ENCODE measurements at places on chromosomes 1 and 21.

GRCh38 chr1:89047734-89048133 is 17.3 kb downstream of the GBP1 start:
- no peak for DNase-seq

DNA sequence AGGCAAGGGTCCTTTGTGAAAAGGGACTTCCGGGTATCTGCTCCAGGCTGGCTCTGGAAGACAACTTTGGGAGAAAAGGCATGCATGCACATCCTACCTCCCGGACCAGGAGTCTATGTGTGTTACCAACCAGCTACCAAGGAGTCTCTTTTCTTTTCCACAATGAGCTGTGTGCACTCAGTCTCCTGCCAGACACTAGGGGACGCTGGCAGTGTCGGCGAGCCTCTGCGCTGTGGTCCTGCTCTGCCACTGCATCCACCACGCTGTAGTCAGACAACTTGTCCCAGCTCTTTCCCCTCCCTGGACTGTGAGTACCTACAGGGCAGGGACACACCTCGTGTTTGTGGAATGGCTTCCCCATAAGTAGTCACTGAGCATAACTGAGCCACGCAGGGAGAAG is 5.1 kb upstream of the SSR2 start:
- DNase-seq: no peak

DNA sequence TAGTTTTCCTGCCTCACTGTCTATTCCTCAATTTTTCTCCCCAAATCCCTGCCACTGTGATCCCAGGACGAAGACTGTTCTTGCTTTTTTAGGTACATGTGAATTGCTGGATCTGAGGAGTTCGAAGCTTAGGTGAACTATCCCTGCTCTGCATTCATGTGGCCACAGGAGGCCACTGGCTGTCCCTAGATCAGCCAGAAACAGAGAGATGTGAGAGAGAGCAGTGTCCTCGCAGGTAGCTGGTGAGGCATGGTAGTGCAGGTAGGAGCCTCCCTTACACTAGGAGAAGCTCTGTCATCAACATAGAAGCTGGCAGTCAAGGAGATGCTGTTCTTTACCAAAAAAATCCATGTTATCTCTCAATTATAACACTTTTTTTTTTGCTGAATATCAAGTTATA is 71.5 kb downstream of the USP24 start:
- DNase-seq: no peak

DNA sequence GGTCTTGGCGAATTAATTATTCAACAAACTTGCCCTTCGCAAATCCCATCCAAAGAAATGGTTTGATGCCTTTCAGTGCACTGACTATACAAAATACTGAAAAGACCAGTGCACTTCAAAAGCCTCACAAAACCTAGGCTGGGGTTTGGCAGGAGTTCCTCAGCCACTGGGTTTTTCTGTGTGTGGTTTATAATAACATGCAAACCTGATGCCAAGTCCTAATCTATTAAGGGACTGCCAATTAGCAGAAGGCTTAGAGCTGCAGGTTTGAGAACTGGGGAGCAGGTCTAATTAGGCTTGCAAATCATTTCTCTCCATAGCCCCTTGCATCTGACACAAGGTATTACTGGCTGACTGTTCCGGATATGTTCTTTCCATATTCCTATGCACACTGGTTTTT is 27.7 kb downstream of the PLPP3 start:
- peak; percentile 65 for DNase-seq

- no peak for DNase-seq
These were observed 165.5 kb upstream of the NR5A2 start for GRCh38 chr1:199862047-199862446.

DNA sequence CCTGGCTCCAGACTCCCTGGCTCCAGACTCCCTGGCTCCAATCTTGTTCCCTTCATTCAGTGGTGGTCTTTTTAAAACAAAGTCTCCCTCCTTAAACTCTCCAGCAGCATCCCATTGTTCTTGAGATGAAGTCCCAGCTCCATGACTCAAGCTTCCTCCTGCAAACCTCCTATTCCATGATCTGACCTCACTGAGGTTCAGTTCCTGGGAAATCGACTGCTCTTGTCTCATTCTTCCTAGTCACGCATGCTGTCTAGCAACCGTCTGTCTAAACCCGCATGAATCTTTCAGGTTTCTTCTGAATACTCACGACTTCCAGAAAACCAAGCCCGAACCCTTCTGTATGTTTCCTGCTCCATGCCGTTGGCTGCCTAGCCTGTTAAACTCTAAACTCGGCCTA is 91.9 kb downstream of the RAVER2 start:
- DNase-seq: no peak

DNA sequence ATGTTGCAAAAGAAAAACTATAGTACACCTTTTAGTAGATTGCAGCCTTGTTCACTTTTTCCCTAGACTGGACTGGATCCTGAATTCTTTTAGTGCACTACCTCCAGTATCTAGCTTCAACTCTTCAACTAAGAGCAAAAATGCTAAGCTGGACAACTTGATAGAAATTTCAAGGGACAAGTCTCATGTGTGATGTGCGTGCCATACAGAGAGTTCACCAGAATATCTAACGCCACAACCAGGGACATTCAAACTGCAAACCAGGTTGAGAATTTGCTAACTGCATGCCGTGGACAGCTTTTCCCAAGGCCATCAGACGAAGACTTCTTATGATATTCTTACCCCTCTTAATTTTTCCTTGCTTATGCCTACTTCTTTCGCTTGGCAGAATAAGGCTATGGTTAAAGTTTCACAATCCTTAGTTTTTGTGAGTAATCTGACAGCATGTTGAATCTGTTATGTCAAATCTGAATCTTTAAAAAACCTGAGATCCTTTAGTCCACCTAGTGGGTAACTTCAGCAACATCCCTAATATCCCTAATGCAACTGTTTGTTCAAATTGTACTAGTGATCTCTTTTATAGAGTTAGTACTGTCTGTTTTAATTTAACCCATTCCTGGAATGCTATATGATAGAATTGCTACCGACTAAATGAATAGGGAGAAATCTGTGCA is 66.4 kb downstream of the DDAH1 start:
- no peak for DNase-seq

DNA sequence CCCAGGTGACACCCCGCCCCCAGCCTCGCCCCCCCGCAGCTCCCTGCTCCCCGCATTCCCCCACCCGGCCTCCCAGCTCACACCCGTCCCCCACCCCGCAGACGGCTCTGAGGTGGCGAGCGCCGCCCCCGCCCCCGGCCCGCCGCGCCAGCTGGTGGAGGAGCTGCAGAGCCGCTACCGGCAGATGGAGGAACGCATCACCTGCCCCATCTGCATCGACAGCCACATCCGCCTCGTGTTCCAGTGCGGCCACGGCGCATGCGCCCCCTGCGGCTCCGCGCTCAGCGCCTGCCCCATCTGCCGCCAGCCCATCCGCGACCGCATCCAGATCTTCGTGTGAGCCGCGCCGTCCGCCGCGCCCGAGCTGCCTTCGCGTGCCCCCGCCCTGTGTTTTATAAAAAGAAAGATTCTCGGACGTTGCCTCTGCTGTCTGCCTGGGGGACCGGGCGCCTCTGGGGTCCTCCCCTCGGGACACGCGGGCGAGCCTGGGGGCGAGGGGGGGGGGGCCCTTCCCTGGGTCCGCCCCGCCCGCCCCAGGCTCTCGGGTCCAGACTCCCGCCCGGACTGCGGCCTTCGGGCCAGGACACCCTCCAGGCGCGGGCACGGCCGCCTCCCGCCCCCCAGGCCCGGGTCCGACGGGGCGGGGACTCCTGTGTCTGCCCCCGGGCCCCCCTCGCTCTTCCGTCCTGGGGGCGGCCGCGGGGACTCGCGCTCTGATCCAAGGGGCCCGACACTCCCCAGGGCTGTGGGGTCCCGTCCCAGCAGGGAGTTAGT is 1.6 kb upstream of the MMP23B start:
- no peak for DNase-seq

GRCh38 chr1:3040004-3040403 is 18.7 kb downstream of the ACTRT2 start:
- DNase-seq: no peak

- DNase-seq: no peak
These were observed 43.0 kb downstream of the TOR3A start for GRCh38 chr1:179124873-179125272.

DNA sequence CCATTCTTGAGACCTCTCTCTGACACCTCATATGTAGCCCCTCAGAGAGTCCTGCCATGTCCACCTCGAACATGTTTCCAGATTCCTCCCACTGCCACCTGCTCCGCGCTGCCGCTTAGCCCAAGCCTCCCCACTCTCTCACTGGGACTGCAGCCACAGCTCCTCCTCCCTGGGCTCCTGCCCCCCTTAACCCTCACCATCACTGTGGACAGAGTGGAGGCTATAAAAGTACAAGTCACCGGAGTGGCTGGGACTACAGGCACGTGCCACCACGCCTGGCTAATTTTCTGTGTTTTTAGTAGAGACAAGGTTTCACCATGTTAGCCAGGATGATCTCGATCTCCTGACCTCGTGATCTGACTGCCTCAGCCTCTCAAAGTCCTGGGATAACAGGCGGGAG is 77.0 kb downstream of the VWA5B1 start:
- no peak for DNase-seq

DNA sequence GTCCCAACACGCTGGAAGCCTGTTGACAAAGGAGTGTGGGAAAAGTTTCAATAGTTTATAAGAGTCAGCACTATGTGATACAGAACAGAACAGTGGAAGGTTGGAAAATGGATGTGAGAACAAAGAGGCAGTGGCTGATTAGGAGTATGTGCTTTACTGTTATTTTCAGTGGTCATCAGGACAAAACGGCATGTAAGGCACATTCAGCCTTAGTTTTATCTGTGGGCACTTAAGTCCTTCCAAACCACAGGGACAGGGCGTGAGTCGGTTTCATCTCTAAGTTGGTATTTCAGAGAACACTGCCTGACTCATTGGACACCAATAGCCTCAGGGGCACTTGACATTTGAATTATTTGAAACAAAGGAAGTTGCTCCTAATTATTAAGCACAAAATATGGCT is 306.9 kb downstream of the ASTN1 start:
- no peak for DNase-seq

- DNase-seq: no peak
These were observed 729 bp downstream of the NADK start for GRCh38 chr1:1777583-1777899.

GRCh38 chr1:151737026-151737425 is 15.7 kb downstream of the RIIAD1 start:
- DNase-seq: no peak

DNA sequence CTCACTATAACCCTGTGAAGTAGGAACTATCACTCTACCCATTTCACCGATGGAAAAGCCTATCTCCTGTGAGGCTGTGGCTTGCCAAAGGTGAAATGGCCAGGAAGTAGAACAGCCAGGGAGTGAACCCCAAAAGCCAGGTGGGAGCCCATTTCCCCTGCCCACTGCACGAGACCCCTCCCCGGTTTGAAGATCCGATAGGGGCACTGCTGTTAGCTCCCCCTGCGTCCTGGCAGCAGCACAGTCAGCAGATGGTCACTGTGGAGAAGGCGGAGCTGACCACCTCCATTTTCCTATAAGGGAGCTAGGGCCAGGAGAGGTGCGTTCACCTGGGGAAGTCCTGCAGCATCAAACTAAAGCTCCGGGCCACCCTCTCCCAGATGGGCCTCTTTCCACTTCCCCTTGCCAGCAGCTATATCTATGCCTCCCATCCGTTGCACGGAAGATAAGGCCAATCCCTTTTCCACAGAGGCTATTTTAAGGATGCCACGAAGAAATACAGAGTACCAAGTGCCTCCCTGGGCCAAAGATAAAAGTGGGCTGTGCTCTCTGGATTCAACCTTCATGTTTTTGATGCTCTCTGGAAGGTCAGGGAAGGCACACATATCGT is 7.8 kb downstream of the ERG start:
- DNase-seq: no peak

DNA sequence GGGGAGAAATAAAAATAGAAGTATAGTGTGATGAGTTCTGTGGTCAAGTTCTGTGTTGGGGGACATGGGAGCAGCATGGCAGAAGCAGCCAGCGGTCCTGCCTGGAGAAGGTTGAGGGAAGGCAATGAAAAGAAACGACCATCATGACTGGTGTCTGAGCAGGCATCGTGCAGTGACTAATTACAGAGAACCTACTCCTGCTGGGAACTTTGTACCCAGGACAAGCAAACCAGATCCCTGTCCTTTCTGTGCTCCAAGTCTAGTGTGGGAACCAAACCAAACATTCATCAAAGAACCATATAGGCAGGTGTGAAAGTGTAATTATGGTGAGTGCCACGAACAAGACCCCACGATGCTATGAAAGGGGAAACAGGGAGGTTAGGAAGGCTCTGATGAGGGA is 25.8 kb downstream of the KIAA0040 start:
- no peak for DNase-seq

DNA sequence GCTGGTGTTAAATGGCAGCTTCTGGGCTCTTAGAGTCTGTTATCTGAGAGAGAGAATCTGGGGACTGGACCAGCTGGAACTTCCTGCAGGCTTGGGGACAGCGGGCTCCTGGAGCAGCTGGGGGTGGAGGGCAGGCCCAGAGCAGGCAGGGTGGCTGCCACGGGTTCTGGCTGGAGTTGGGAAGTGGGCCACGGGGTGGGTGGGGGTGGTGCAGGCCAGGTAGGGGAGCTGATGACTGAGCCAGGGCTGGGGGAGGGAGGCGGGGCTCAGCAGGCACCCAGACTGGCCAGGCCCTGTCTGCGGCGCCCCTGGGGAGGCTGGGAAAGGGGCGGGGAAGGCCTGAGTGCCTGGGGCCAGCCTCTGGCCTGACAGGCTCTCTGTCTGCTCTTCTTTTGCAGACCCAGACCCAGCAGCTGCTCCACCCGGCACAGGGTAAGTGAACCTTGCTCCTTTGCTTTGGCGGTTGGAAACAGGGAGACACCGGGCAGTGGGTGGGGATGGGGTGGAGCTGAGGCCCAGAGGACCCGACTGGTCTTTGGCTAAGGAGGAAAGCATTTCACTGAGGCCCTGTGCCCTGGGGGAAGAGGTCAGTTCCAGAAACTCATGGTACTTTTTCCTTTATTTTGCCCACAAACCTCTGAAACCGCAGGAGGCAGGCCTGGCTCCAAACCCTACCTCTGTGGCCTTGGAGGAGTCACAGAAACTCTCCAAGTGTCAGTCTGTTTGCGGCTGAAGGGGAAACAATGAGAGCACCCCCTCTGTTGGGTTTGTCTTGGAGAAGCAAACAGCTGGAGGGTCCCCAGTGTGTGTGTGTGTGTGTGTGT is 48.8 kb downstream of the ARHGEF10L start:
- DNase-seq: no peak

GRCh38 chr1:2928366-2929325 is 92.6 kb upstream of the ACTRT2 start:
- DNase-seq: no peak

GRCh38 chr1:161098210-161099068 is at the start of gene KLHDC9:
KLHDC9 (plus strand) TSS chr1:161098361; CDS start chr1:161098536, 175 bp downstream.
- DNase-seq: peak; percentile 72

DNA sequence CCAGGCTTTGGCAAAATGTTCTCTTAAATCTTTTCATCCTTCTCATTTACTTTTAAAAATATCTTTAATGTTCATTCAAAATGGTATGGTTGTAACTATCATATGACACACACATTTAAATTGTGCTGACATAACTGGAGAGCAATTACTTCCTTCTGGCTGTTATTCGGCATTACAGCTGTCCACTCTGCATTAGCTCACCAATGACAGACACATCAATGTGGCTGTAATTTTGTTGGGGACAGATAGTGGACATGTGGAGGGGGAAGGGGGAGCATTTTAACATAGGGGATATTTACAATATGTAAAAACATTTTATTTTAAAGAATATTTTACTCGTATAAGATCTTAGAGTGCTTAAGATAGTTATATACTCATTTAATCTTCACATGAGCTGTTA is 319.8 kb downstream of the HMCN1 start:
- no peak for DNase-seq

- DNase-seq: no peak
These were observed 101.4 kb downstream of the LHX9 start for GRCh38 chr1:198018529-198018928.
